ENCODE measurements at places on chromosomes 12 and 14. TPM values are rescaled to one million over a fixed set of nuclear protein-coding genes. Genes with fewer than 3 reads are reported as not detected.

GRCh38 chr12:4118017-4118510 lies 155.5 kb upstream of the CCND2 start:
- DNase-seq: no peak

GRCh38 chr12:105892362-105892910 lies 246.3 kb downstream of the NUAK1 start:
- DNase-seq: no peak

GRCh38 chr12:26106347-26106746 lies 18.5 kb downstream of the BHLHE41 start:
- no peak for DNase-seq

DNA sequence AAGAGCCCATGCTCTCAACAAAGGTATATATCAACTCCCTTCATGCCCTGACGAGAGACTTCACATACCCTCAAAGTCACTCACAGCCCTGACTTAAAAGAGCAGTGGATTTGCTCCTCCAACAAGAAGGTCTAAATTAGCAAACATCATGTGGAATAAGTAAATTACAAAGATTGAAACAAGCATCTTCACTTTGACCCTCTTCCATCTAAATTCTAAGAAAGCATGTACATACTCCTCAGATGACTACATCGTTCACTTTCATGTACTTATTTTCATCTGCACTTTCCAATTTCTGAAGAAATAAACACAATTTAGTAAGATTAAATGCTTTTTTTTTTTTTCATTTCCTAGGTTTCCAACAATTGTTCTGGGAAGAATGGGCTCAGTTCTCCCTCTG lies 38.6 kb upstream of the KRR1 start:
- DNase-seq: no peak

GRCh38 chr12:6376870-6377666 lies 1.7 kb upstream of the SCNN1A start:
- no peak for DNase-seq

DNA sequence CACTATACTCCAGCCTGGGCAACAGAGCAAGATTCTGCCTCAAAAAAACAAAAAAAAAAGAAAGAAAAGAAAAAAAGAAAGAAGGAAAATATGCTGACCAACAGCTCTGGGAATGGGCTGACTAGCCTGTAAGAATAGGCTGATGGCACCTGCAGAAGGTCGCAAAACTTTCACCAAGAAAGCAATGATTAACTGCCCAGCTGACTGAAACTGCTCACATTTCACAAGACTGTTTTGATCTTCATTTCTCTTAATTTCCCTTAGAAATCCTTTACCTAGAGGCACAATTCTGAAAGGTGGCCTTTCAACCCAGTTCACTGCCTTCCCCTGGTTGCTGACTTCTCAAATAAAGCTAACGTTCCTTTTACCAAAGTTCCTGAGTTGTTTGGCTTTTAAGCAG lies 12.4 kb downstream of the BEST3 start:
- no peak for DNase-seq

DNA sequence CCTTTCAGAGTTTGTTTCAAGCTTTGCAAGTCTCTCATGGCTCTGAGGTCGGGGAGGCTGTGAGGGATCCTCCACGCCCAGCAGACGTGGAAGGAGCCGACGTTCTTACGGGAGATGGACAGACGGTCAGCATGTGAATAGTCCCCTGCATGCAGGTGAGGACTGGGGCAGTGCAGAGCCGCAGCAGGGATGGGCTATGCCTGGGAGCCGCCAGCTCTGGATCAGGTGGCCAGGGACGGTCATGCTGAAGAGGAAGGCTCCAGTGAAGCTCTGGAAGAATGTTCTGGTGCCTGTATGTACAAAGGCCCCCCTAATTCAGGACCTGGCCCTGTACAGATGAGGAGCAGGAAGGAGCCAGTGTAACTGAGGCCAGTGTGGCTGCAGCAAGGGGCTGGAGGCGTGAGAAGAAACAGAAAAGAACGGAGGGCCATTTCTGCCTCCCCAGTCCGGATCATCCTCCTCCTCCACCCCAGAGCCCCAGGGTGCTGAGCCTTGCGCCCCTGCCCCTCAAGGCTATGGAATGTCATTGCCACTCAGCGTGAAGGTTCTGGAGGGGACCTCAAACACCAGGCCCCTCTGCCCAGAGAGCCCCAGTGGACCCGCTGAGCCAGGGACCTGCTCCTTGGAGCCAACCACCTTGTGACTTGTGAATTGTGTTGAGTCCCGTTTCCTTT lies 96.8 kb upstream of the DIO3 start:
- no peak for DNase-seq

GRCh38 chr12:66296176-66296683 lies 6.1 kb upstream of the HELB start:
- DNase-seq: no peak

DNA sequence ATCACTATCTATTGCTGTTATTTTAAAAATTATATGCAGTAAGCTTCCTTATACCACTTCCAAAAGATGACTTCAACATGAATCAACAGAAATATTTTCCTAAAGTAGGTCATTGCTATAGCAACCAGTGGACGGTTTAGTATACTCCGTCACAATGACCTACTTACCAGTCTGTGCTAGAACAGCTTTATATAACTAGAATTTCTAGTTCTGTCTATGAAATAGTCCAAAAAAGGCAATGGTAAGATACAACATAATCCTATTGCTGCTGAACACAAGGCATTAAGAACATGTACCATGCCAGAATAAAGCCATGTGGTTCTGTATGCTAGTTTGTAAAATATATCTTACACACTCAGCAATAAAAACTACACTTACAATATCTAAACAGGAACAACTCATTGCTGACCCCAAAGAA lies 40.7 kb upstream of the MTERF2 start:
- no peak for DNase-seq

- no peak for DNase-seq
These were observed 613 bp downstream of the ARHGEF40 start for GRCh38 chr14:21070610-21071224.

DNA sequence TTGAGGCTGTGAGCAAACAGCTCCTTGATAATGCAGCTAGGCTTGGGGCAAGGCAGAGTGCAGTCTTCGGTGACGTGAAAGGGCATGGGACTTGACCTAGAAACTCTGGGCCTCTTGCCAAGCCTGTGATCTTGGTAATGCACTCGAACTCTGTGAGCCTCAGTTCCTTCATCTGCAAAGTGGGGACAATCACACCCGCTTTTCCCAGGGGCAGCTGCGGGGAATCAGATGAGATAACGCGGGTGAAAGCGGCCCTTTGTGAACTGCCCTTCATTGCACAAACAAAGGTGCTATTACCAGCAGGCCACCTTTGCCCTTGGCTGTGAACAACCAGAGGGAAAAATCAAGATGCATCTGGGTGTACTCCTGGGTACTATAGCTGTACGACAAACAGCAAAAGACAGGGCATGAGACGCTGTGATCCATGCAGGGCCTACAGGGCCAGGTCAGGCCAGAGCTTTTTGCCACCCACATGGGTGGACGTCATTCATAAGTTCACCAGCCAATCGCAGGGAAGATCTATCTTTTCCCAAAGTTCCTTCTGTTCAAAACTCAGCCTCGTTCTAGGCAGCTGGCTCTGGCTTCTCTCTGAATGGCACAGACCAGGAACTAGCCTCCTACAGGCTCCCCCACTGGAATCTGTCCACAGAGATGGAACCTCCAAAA lies 3.2 kb downstream of the MSI1 start:
- DNase-seq: no peak

Gene CCDC175
- total RNA-seq: not detected

Gene SRRM4
- not detected for total RNA-seq

Gene NKX2-1
- not detected for total RNA-seq

Gene TAS2R9
- not detected for total RNA-seq

Gene WDHD1
- total RNA-seq: 36.2 TPM

Gene GLS2
- 0.33 TPM for total RNA-seq

Data from activated CD4-positive, alpha-beta memory T cell treated with anti-CD3 and anti-CD28 coated beads, Interleukin-2, amount 10 ng/mL, durations not matched to agents 7 days and 5 days (primary cell).